ENCODE measurements at places on chromosomes 13 and 19. TPM values are rescaled to one million over a fixed set of nuclear protein-coding genes. Genes with fewer than 3 reads are reported as not detected.

GRCh38 chr13:113809934-113810333 lies 50.9 kb downstream of the TMEM255B start:
- no peak for DNase-seq
- no peak overlapping the region for H3K4me3 ChIP-seq
- no peaks in the 10 kb centered on the region for H3K27me3 ChIP-seq

GRCh38 chr19:10269333-10270179 lies 1.4 kb upstream of the ICAM1 start:
- H3K36me3 ChIP-seq, result peaks cover 14% of the 10 kb centered on the region
- H3K4me1 ChIP-seq, result peaks cover 35% of the 10 kb centered on the region
- peak; percentile 94 for DNase-seq
- peak overlapping the region; percentile 91 for H3K27ac ChIP-seq
- H3K27me3 ChIP-seq, result no peaks in the 10 kb centered on the region

The KLK3 gene
- not detected for total RNA-seq

The ERFL gene
- 1.7 TPM for total RNA-seq

DNA sequence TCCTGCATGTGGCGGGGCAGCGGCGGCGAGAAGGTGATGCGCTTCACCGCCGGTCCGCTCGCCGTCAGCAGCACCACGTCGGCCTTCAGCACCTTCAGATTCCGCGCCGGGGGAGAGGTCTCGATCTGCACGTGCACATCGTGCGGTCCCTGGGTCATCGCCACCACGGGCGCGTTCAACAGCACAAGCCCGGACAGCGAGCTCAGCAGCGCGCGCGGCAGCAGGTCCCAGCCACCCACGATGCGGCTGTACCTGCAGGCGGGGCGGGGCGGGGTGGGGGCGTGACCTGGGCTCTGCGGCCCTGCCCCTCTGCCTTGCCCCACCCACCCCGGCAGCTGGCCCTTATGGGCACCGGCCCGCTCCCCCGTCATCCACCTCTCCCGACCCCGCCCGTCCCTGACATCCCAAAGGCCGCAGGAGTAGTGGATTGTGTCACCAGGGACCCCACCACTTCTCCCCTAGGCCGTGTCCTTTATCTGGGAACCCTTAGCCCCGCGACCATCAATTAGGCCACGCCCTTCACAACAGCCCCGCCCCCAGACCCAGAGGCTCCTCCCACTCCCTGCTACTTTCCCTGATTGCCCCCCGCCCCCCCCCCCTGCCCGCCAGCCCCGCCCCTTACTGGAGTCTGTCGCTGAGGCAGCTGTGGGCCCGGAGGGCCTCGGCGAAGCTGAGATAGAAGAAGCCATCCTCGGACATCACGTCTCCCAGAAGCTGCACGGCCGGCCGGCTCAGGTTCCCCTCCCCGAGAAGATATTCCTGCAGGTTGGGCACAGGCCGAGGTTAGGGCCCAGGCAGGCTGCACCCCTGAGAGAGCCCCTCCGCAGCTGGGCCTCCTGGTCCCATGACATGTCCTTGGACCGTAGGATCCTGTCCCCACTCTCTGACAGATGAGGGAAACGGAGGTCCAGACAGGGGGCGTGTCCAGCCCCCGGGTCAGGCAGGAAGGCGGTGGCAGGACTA lies 6.1 kb downstream of the IL4I1 start:
- DNase-seq, result peak; percentile 85
- peaks cover 24% of the 10 kb centered on the region for H3K4me1 ChIP-seq
- peak overlapping the region; percentile 69 for H3K4me3 ChIP-seq
- peak overlapping the region; percentile 70 for H3K27ac ChIP-seq
- peaks cover 13% of the 10 kb centered on the region for H3K36me3 ChIP-seq
- H3K27me3 ChIP-seq, result no peaks in the 10 kb centered on the region

- H3K27ac ChIP-seq, result no peak overlapping the region
- peaks cover 5% of the 10 kb centered on the region for H3K36me3 ChIP-seq
- H3K4me1 ChIP-seq, result peaks cover 8% of the 10 kb centered on the region
- no peaks in the 10 kb centered on the region for H3K27me3 ChIP-seq
- H3K4me3 ChIP-seq, result peak overlapping the region; percentile 70
These were observed 309 bp downstream of the LMTK3 start for GRCh38 chr19:48511321-48511731.

- no peaks in the 10 kb centered on the region for H3K4me1 ChIP-seq
- no peaks in the 10 kb centered on the region for H3K27me3 ChIP-seq
- no peak overlapping the region for H3K27ac ChIP-seq
- H3K4me3 ChIP-seq, result no peak overlapping the region
- no peak for DNase-seq
- peaks cover 6% of the 10 kb centered on the region for H3K36me3 ChIP-seq
These were observed 24.6 kb upstream of the F7 start for GRCh38 chr13:113080901-113081521.

The LRG1 gene
- total RNA-seq, result 0.57 TPM

GRCh38 chr19:55076321-55076720 lies 652 bp downstream of the EPS8L1 start:
- peaks cover 43% of the 10 kb centered on the region for H3K27me3 ChIP-seq
- peaks cover 2% of the 10 kb centered on the region for H3K36me3 ChIP-seq
- no peak overlapping the region for H3K27ac ChIP-seq
- H3K4me1 ChIP-seq, result peaks cover 16% of the 10 kb centered on the region
- no peak for DNase-seq
- no peak overlapping the region for H3K4me3 ChIP-seq

- DNase-seq, result no peak
- H3K36me3 ChIP-seq, result no peaks in the 10 kb centered on the region
- peaks cover 8% of the 10 kb centered on the region for H3K4me1 ChIP-seq
- no peak overlapping the region for H3K27ac ChIP-seq
- H3K4me3 ChIP-seq, result no peak overlapping the region
These were observed 242.6 kb upstream of the RFC3 start for GRCh38 chr13:33575378-33575777.

The PNMA8A gene
- not detected for total RNA-seq

- H3K36me3 ChIP-seq, result no peaks in the 10 kb centered on the region
- no peaks in the 10 kb centered on the region for H3K27me3 ChIP-seq
- no peak overlapping the region for H3K4me3 ChIP-seq
- H3K27ac ChIP-seq, result no peak overlapping the region
These were observed 646.4 kb downstream of the TBC1D4 start for GRCh38 chr13:74835579-74835978.

- peaks cover 3% of the 10 kb centered on the region for H3K27me3 ChIP-seq
- no peak overlapping the region for H3K4me3 ChIP-seq
- no peaks in the 10 kb centered on the region for H3K36me3 ChIP-seq
- H3K4me1 ChIP-seq, result no peaks in the 10 kb centered on the region
- H3K27ac ChIP-seq, result no peak overlapping the region
- DNase-seq, result no peak
These were observed 168.2 kb downstream of the TEX29 start for GRCh38 chr13:111488486-111489132.

- H3K27me3 ChIP-seq, result no peaks in the 10 kb centered on the region
- DNase-seq, result no peak
- H3K4me1 ChIP-seq, result peaks cover 4% of the 10 kb centered on the region
- no peak overlapping the region for H3K4me3 ChIP-seq
These were observed 238.0 kb downstream of the PCDH9 start for GRCh38 chr13:66992183-66992582.

GRCh38 chr19:50418176-50419021 lies at the start of gene SPIB:
Gene SPIB (plus strand): TSS chr19:50418938. CDS start chr19:50418963, 25 bp downstream.
- peaks cover 12% of the 10 kb centered on the region for H3K36me3 ChIP-seq
- peaks cover 19% of the 10 kb centered on the region for H3K27me3 ChIP-seq
- H3K27ac ChIP-seq, result no peak within 1 kb of the TSS
- DNase-seq, result no peak
- H3K4me3 ChIP-seq, result no peak within 1 kb of the TSS
- H3K4me1 ChIP-seq, result peaks cover 12% of the 10 kb centered on the region

- DNase-seq, result no peak
- no peak overlapping the region for H3K4me3 ChIP-seq
- H3K27ac ChIP-seq, result no peak overlapping the region
- peaks cover 23% of the 10 kb centered on the region for H3K27me3 ChIP-seq
- no peaks in the 10 kb centered on the region for H3K36me3 ChIP-seq
These were observed 87.3 kb upstream of the ABCC4 start for GRCh38 chr13:95388420-95389079.

The PGLYRP1 gene
- not detected for total RNA-seq

GRCh38 chr13:106736941-106737340 lies 169.0 kb upstream of the ARGLU1 start:
- DNase-seq, result no peak
- no peaks in the 10 kb centered on the region for H3K36me3 ChIP-seq

DNA sequence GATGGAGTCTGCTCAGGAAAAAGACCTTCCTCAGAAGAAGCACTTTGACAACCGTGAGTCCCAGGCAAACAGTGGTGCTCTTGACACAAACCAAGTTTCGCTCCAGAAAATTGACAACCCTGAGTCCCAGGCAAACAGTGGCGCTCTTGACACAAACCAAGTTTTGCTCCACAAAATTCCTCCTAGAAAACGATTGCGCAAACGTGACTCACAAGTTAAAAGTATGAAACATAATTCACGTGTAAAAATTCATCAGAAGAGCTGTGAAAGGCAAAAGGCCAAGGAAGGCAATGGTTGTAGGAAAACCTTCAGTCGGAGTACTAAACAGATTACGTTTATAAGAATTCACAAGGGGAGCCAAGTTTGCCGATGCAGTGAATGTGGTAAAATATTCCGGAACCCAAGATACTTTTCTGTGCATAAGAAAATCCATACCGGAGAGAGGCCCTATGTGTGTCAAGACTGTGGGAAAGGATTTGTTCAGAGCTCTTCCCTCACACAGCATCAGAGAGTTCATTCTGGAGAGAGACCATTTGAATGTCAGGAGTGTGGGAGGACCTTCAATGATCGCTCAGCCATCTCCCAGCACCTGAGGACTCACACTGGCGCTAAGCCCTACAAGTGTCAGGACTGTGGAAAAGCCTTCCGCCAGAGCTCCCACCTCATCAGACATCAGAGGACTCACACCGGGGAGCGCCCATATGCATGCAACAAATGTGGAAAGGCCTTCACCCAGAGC lies 16.2 kb upstream of the ZNF544 start:
- H3K4me1 ChIP-seq, result no peaks in the 10 kb centered on the region
- DNase-seq, result no peak
- H3K4me3 ChIP-seq, result no peak overlapping the region
- H3K36me3 ChIP-seq, result peaks cover 73% of the 10 kb centered on the region
- H3K27me3 ChIP-seq, result no peaks in the 10 kb centered on the region

The SBK2 gene
- total RNA-seq, result not detected

DNA sequence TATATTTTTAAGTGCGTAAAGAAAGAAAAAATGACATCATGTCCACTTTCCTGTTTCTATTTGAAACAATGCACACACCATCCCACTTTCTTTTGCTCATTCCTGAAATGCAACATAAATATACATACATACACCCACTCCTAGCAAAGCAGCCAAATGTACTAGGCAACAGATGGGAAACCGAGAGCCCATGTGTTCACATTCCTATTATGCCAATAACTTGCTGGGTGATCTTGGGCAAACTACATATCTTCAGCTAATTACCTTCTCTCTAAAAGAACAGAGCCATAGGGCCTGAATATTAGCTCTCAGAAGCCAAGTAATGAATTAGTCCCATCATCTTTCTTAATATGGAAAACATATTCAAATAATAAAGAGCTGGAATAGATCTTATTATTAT lies 610.6 kb upstream of the ATXN8OS start:
- no peak overlapping the region for H3K4me3 ChIP-seq
- no peaks in the 10 kb centered on the region for H3K36me3 ChIP-seq
- no peaks in the 10 kb centered on the region for H3K4me1 ChIP-seq

DNA sequence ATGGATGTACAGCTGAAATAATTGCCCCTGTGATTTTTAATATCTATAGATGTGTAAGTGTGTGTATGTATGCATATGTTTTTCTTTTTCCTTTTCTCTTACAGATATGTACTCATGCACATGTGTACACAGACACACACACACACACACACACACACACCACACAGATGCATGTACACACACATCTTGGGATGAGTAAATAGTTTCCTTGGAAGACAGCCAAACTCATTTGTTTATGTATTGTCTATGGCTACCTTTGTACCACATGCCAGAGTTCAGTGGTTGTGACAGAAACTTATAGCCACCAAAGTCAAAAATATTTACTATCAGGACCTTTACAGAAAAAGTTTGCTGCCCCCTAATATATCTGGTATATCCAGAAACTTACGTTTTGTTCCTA lies 192.6 kb downstream of the MAB21L1 start:
- H3K4me3 ChIP-seq, result no peak overlapping the region
- H3K27ac ChIP-seq, result no peak overlapping the region
- H3K27me3 ChIP-seq, result no peaks in the 10 kb centered on the region
- H3K36me3 ChIP-seq, result no peaks in the 10 kb centered on the region
- H3K4me1 ChIP-seq, result no peaks in the 10 kb centered on the region

DNA sequence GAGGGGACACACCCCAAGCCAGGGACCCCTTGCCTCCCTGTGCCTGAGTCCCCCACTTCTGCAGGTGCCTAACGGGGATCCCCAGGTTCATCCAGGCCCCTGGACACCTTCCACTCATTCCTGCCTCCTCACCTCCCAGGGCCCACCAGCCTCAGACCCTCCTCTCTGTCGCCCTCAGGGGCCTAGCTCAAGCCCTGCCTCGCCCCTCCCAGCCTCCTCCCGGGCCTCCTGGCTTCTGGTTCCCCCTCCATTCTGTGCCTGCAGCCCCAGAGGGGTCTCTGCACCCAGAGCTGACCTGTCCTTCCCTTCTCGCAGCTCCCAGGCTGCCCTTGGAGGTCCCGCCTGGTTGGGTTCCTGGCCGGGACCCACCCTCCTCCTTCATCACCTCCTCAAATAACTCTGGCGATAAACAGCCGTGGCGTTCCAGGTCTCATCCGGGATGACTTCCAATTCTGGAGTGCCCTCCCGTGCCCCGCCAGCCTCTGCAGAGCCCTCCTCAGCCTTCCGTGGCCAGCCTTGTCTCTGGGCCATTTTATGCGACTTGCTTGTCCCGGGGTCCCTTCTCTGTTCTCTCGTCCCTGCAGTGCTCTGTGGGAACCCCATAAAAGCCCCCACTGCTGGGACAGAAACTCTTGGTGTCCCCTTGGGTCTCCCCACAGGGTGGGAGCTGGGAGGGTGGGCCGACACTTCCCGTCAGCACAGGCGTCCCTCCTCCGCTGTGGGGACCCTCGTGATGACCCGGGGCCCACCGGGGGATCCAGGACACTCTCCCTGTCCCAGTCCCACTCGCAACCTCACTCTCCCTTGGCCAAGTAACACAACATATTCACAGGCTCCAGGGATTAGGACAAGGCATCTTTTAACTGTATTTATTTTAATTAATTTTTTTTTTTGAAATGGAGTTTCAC lies 9.2 kb downstream of the JOSD2 start:
- no peak overlapping the region for H3K27ac ChIP-seq
- no peaks in the 10 kb centered on the region for H3K27me3 ChIP-seq
- no peak for DNase-seq
- no peaks in the 10 kb centered on the region for H3K4me1 ChIP-seq
- no peak overlapping the region for H3K4me3 ChIP-seq
- H3K36me3 ChIP-seq, result peaks cover 4% of the 10 kb centered on the region

The CYP4F2 gene
- not detected for total RNA-seq

- no peak overlapping the region for H3K27ac ChIP-seq
- no peaks in the 10 kb centered on the region for H3K36me3 ChIP-seq
These were observed 86.8 kb downstream of the RAB20 start for GRCh38 chr13:110474713-110475112.

All from activated CD4-positive, alpha-beta T cell treated with anti-CD3 and anti-CD28 coated beads for 36 hours (primary cell).